DND-41 (cell line): ENCODE measurements at places on chromosomes 3 and 15.

GRCh38 chr3:127035677-127036076 lies 52.8 kb downstream of the PLXNA1 start:
- DNase-seq, result no peak

GRCh38 chr3:72630969-72631344 lies 217.3 kb downstream of the SHQ1 start:
- no peak for DNase-seq

DNA sequence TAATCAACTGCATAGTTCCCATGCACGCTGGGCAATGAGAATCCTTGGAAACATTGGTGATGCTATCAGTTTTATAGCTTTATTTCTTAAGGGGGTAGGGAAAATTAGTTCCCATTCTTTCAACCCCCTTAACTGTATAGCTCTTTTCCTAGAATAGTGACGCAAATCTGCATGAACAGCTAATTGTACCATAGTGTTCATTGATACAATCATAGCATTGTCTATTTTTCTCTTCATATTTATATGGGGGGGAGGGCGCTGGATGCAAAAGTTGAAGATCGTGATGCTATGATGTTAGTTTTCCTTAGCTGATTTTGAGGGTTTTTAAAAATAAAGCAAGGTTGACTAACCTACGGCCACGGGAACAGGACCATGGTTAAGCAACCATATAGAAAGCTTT lies 32.4 kb upstream of the SAMMSON start:
- no peak for DNase-seq

DNA sequence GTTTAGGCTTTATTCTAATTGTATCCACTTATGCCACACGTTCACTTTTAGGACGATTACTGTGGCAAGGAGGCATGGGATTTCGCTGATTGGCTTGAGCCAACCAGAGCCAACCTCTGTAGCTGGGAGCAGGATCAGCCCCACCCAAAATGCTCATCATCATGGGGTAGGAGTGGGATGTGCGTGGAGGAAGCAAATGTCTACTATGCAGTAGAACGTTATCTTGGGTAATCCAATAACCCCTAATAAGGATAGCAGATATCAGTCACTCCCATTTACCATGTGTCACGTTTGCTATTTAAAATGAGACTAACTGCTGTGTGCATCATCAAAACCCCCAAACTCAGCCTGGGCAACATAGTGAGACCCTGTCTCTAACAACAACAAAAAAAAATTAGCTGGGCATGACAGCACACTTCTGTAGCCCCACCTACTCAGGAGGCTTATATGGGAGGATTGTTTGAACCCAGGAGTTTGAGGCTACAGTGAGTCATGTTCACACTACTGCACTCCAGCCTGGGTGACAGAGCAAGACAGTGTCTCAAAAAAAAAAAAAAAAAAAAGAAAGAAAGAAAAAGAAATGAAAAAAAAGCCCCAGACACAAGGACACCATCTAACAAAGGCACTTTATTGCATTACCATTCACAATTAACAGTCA lies 17.8 kb upstream of the ITGB5 start:
- no peak for DNase-seq

DNA sequence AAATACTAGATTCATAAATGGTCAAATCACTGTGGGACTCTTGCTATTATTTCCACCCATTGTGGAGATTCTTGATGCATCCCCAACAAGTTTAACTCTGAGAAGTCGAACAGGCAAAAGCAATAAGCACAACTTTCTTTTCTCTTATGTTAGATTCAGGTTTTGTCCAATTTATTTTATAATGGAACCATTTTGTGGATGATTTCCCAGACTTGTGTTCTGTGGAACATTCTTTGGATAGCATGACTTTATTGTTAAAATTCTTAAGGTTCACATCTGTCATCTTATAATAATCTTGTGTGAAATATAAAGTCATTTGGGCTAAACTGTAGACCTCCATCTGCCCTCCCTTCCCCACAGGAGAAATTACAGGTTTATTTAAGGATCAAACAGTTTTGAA lies 213.7 kb downstream of the LPP start:
- DNase-seq, result no peak
